Brain (organoid and tissue), 16 donors: ENCODE measurements at places on chromosomes 2 and 18.

DNA sequence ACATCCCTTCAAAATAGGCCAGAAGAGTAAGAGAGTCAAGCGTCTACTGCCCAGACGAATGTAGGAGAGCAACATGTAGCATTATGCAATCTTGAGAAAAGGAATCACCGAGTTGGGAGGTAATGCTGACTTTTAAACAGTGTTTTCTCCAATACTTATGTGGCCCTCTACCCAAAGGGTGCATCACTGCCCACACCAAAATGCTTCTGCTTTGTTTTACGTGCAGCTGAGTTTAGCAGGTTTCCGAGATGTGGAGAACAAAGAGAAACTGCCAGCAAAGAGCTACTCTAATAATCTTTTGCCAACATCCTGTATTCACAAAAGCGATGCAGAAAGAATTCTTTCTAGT, 63.4 kb upstream of the ZEB2 start:
- no peak for DNase-seq

DNA sequence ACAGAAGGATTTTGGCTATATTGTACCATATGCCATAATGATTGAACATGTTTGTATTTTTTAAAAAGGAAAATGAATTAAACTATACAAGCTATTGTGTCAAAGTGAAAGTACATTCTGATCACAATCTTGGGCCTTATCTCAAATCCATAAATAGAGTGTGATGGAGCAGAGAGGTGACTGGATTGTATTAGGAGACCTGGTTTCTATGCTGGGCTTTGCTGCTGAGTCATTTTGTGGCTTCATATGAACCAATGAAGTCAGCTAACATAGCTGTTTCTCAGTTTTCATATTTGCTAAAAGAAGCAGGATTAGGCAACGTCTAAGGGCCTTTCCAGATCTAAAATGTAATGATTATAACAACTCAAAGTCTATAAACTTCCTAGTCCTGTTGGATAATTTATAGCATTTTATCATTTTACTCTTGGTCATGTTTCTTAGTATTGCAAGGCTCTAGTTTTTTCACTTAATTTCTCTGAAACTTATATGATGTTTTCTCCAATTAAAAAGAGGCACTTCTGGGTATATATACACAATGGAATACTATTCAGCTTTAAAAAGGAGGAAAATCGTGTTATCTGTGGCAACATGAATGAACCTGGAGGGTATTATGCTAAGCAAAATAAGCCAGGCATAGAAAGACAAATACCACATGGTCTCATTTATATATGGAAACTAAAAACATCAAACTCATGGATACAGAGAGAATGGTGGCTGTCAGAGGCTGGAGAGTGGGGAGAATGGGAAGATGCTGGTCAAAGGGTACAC, 112.3 kb downstream of the MEP1B start:
- no peak for DNase-seq

DNA sequence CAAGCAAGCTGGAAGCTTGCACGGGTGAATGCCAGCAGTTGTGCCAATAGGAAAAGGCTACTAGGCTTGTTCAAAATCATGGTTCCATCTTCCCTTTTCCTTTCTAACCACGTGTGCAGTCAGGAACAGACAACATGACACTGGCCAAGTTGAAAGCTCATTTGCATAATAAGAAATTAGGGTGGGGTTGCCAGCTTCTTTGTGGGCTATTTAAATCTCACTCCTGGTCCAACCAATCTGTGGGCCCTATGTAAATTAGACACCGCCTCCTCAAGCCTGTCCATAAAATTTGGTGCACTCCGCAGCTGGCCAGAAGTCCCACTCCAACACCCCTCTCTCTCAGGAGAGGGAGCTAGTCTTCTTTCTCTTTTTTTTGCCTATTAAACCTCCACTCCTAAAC, 1948.4 kb upstream of the PIK3C3 start:
- DNase-seq, result no peak

DNA sequence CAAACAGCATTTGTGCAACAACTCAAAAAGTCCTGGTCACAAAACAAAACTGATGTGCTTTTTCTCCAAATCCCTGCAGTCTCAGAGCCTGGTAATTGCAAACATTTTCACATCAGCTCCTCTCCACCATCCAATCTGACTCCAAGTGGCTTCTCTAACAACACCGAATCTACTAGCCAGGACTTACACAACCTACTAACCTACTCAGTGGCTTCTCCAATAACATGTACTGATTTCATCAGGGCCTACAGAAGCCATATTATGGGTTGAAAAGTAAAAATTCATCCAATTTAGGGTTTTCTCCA, 104.3 kb downstream of the COLEC12 start:
- DNase-seq, result no peak

- no peak for DNase-seq
Observed at GRCh38 chr18:7844017-7844416, 276.9 kb downstream of the PTPRM start.

- DNase-seq, result no peak
Observed at GRCh38 chr18:51724790-51725721, 527.6 kb upstream of the MEX3C start.

DNA sequence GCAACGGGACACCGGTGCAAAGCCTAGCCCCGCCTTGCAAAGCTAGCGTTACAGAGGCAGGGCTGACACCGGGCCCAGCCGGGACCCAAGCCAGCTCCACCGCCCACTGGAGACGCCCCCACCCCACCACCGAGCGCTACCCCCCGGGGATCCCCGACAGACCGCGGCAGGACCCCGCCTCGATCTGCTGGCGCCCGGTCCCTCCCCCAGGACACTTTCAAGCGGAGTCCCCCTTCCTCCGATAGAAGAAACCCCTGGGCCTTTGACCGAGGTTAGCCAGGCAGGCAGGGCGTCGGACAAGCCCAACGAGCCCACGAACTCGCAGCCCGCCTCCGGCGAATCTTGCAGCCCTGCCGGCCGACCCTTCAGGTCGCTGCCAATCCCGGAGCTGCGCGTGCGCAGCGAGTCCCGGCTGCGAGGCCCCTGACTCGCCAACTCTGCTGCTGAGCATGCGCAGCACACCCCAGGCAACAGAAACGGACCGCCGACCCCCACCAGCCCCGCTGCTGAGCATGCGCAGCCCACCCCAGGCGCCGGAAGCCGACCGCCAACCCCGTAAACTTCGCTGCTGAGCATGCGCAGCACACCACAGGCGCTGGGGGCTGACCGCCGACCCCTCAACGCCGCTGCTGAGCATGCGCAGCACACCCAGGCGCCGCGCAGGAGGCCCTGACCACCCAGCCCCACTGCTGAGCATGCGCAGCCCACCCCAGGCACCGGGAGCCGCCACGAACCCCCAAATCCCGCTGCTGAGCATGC, 656 bp downstream of the ADI1 start:
- DNase-seq, result peak; percentile 100

DNA sequence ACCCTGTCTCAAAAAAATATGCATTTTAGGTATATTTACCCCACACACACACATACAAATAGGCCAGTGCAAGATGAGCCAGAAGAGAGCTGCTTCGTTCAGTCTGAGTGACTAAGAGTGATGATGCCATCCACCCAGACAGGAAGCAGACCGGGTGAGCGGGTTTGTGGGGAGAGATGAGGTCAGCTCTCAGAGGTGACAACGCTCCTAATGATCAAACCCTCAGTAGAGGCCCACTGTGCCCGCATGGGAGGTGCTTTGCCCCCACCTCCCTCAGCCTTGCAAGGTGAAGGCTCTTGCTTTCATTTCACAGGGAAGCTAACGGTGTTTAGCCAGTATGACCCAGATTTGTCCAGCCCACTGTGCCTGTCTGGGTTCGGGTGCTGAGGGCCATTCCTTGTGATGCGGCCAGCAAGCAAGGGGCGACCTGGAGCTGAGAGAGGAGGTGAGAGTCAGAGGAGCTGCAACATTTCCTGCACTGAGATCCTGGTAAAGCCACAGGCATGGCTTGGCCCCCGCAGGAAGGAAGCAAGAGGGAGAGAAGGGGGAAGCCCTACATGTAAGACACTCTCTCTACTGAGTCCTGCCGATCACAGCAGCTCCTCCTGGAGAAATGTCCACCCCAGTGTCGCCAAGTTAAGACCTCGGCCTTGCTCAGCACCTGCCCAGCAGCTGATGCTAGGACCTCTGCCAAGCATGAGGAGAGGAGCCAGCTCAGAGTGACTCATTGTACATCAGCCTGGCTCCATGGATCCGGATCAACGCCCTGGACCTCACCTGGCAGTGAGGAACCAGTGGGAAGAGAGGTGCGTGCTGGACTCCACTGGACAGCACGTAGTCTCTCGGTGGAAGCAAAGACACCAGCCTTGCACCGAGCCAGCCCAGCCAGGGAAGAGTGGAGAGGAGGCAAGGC, 37.0 kb downstream of the NIFK start:
- DNase-seq, result no peak

DNA sequence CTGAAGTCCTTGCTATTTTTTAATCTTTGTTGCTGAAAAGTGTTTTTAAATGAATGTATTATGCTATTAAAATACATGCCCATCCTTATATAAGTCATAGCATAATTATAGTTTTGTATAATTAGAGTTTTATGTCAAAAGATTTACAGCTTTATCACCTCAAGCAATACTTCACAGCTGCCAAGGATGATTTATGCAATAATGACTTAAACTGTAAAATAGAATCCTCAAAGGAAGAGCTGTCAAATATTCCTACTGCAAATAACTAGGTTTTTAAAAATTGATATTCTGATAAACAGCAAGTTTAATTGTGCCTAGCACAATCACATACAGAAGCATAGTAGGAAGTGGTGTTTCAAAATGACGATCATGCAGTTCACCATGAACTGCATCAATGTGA, 5.2 kb downstream of the KCNH7 start:
- no peak for DNase-seq

GRCh38 chr2:32952761-32953476, 6.2 kb downstream of the LTBP1 start:
- peak; percentile 80 for DNase-seq

DNA sequence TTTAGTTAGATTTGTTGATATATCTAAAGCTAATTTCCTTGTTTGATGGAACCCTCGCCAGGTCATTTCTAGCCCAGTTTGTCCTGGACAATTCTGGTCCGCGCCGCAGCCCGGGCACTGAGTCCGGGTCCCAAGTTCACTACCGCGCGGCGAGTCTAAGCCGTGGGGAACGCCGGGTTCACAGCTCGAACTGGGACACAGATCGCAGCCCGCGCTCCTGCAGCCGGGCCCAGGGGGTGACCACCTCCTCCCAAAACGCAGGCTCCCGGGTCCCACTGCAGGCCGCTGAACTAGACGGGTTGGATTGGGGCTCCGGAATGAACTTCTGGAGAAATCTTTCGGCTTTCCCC, 681 bp downstream of the ACADL start:
- no peak for DNase-seq

- DNase-seq, result peak; percentile 75
Observed at GRCh38 chr2:199309973-199310372, 147.8 kb downstream of the SATB2 start.

DNA sequence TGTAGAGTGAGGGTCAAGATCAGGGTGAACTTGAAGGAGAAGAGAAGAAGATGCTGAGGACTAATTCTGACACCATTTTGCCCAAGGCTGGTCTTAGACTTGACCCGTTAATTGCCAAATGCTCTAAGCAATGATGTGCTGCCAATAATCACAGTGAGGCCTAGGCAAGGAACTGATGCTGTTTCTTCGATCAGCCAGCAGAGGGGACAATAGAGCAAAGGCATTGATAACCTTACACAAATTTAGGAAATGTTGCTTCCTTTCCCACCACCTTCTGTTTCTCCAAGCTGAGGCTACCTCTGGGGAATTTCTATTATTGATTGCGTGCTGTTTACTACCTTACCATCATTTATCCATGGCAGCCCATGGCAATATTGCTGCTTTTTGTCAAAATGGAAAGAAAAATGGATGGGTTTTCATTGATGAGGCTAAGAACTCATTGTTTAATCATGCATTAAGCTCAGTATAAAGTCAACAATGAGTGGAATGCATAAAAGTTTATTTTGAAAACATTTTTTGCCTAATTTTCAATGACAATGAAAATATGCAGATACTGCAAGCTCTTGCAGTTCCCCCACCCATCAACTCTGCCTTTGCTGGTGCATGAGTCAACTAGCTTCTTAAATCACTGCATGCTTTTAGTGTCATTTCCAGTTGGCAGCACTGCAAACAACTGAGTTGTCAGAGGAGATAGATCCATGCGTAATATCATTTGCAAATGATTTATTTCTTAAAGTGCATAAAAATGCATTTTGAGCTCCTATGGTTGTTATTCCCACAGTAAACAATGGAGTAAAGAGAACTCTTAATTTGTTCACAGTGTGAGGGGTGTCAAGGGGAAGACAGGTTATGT, 116.4 kb upstream of the NYAP2 start:
- no peak for DNase-seq

DNA sequence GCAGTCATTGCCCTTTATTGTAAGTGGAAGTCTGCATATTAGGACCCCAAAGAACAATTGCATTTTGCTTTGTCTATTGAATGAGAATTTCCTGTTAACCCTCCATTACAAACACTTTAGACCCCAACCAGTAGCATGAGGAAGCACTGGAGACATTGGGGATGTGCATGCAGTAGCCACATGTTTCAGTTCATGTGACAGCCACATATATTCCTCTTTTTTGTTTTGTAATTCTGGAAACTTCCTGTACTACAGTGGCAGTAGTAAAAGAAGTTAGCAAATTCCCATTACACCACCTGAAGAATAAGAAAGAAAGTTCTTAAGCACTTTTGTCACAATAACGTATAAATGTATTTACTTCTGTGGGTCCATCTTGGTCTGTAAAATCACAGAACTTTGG, 281.1 kb upstream of the SLC14A2 start:
- no peak for DNase-seq

DNA sequence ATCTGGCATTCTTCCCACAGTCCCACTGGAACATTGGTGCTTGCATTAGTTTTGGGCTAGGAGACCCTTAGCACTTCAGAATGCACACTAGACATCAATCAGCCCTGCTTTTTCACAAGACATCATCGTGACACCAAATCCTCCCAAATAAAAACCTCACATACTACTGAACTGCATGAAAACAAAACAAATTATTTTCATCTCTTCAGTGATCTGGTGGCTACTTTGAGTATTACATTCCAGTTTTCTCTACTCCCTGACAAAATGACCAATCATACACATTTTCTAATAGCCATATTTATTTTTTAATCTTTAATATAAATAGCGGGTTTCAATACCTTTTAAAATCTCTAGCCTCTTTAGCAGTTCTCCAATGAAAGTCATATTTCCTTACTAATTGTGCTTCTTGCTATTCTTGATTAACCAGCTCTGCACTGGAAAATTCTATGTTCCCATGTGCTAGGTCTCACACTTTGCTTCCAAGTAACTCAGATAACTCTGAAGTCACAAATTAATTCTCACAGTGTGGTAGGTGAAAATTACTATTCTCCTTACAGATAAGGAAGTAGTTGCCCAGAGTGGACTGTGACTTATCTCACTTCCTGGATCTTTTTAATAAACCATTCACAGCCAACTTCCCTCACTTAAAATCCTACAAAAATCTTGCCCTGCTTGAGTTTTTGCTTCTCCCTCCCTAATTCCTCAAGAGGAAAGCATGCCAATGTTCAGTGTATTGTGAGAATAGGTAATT, 82.5 kb upstream of the EPB41L3 start:
- DNase-seq, result no peak
